Activated T-helper 1 cell treated with Interleukin-2 at 50 U/mL for 16 hours (primary cell): ENCODE measurements at places on chromosomes 7 and 10.

GRCh38 chr10:132687893-132688579 is 97.9 kb downstream of the NKX6-2 start:
- DNase-seq, result no peak

- DNase-seq, result no peak
Observed at GRCh38 chr10:71873582-71874211, 22.6 kb upstream of the PSAP start.

- DNase-seq, result no peak
Observed at GRCh38 chr10:77504873-77505257, 132.7 kb downstream of the KCNMA1 start.

- DNase-seq, result no peak
Observed at GRCh38 chr7:48285373-48285772, 114.1 kb downstream of the ABCA13 start.

DNA sequence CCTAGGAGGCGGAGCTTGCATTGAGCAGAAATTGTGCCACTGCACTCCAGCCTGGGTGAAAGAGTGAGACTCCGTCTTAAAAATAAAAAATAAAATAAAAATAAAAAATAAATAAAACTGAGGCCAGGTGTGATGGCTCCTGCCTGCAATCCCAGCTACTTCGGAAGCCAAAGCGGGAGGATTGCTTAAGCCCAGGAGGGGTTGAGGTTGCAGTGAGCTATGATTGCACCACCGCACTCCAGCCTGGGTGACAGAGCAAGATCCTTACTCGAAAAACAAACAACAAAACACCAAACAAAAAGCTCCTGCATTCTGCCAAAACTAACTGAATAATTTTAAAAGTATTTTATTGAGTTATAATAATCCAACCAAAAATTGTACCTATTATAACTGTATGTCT is 36.2 kb downstream of the AGAP4 start:
- DNase-seq, result no peak

DNA sequence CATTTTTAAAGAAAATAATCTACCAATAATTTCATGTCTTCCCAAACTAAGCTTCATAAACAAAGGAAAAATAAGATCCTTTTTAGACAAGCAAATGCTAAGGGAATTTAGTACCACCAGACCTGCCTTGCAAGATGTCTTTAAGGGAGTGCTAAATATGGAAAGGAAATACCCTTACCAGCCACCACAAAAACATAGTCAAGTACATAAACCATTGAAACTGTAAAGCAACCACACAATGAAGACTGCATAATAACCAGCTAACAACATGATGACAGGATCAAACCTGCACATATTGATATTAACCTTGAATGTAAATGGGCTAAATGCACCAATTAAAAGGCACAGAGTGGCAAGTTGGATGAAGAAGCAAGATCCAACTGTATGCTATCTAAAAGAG is 586.5 kb upstream of the NRG3 start:
- DNase-seq, result no peak

DNA sequence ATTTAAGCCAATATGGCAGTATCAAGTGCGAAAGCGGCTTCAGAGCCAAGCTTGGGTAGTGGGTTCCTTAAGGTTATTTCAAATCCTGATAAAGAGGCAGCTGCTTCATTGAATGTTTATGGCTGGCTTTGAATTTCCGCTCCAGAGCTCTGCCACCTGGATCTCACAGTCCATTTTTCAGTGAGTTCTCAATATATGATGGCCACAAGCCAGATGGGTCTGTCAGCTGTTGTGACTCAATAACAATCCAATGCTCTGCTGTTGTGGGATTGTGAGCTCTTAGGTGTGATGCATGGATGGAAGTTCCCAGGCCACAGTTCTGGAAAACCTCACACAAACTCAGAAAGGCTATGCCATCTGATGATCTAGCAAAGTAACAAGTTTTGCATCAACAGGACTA is 743.8 kb upstream of the LRRN3 start:
- no peak for DNase-seq

DNA sequence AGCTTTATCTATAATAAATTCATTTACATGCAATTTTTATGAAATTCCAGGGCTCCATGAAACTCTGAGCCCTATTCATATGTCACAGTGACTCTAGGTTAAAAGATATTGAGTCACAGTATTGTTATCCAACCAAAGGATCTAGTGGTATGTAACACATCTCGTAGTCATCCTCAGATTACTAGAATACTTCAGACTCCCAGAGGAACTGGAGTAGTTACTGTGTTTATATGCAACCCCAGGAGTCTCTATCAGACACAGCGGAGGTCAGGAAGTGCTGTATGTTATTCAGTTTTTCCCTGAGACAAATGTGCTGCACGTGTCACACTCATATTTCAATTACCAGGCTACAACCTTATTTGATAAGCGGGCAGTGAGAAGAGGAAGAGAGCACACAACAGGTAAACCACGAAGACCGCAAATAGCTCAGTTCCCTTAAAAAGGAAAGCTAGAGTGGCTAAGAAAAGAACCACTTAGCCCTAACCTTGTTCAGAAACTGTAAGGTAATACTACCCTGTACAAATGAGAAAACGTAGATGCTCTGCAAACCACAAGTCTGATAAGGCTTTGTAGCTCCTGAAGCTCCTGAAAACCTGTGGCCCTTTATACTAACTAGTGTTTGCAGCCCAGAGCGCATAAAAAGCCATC is 114.0 kb upstream of the CNTNAP2 start:
- DNase-seq, result no peak

GRCh38 chr7:22555476-22555875 is 55.5 kb upstream of the STEAP1B start:
- DNase-seq, result no peak

DNA sequence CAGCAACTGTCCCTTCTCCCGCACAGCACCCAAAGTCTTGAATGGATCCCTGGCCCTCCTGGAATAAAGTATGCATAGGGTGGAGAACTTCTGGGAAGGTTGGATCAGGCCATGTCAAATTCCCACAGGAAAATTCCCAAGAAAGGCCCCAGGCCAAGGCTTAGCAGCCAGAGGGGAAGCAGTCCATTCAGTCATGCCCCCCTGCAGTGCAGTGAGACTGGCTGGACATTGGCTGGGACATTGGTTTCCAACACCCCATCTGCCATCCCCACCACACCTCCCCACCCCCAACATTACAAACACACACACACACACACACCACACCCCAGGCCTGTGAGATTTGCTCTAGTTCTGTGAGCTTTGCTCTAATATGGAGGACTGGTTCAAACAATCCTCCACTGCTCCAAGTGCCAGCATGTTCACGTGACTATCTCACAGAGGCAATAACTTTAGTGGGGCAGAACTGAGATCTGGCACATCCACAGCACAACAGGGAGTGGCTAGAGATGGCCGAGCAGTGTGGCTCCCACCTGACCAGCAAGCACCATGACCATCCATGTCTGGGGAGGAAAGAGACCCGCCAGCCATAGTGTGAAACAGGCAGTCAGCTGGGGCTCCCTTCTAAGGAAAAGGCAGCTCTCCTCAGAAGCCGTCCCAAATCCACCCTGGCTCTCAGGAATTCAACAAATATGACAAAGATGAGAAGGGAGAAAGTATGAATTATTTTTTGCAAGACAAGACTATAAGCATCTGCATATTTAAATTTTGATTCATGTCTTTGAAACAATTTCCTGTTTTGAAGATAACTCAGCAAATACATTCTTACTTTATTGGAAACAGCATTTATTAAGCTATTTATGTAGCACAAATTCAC is 6.7 kb upstream of the FAM170B start:
- DNase-seq, result no peak

- no peak for DNase-seq
Observed at GRCh38 chr7:100171087-100171681, 2.8 kb upstream of the GAL3ST4 start.

GRCh38 chr10:15710455-15710854 is 9.3 kb downstream of the ITGA8 start:
- no peak for DNase-seq

DNA sequence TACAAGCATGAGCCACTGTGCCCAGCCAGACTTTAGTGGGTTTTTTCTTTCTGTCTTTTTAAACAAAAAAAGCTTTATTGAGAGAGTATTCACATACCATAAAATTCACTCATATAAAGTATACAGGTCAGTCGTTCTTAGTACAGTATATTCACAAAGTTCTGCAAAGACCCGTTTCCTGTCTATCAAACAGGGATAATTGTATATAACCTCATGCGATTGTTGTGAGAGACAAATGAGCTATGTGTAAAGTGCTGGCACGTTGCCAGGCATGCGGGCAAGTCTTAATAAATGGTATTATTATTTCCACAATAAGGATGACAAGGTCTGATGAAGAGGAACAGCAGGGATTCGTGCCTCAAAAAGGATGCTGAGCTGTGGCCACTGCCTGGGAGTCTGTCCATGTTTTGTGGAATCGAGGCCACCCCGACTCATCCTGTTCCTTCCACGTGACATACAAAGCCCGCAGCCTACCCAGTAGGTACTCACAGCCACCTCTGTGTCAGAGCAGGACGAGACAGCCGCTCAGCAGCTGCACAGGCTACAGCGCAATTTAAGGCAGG is 51.6 kb downstream of the SMKR1 start:
- DNase-seq, result peak; percentile 9

GRCh38 chr10:57168611-57169240 is 807.7 kb upstream of the ZWINT start:
- no peak for DNase-seq

- no peak for DNase-seq
Observed at GRCh38 chr10:22795546-22795945, 81.2 kb upstream of the PIP4K2A start.

DNA sequence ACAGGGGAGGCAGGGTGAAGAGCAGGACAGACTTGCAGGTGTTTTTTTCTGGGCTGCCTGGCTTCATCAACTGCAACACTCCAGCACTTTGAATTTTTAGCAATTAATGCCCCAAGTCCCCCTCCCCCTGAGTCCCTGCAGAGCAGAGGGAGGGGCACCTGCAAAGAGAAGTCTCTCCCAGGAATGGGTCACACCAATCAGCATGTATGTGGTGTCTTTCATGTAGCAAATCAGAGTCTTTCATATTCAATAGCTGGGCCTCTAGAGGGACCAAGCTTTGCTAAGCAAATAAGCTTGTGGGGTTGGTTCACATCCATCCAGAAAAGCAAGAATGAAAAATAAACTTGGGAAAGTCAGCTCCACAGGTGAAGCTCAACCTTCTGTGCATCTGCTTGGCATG is 90.7 kb downstream of the PARP12 start:
- no peak for DNase-seq

DNA sequence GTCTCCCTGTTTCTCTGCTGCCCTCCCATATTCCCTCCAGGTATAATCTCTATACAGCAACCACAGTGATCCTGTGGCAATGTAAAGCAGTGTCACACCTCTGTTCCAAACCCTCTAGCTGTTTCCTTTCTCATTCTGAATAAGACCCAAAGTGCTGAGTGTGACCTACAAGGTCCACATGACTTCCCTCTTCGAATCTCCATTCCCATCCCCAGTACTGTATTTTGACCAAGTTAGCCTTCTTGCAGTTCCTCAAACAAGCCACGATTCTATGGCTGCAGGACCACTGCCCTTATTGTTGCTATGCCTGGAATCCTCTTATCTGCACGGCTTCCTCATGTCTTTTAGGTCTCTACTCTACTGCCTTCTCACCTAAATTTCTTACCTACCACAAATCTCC is 291.9 kb downstream of the DOCK4 start:
- DNase-seq, result no peak

DNA sequence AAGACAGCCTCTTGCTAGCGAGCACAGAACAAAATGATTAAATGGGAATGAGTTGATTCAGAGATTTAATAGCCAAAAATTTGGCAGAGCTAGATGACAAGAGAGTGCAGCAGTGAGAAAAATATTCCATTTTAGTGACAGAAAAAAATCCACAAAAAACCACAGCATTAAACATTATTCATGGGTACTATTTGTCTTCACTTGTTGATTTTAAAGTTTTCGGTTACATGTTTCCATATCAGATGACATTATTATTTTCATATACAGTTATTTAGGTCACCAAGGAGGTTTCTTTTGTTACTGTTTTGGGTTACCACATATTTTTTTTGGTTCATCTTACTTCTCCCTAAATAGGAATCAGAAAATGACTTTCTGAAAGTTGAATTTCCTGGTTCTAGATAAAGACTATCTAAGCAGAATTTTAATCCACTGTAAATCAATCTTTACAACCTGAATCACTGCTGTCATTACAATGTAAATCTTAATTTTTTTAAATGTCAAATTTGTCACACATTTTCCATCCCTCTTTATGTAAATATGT is 87.9 kb downstream of the SVIL start:
- DNase-seq, result no peak

GRCh38 chr7:94623820-94624219 is 32.1 kb downstream of the SGCE start:
- no peak for DNase-seq

DNA sequence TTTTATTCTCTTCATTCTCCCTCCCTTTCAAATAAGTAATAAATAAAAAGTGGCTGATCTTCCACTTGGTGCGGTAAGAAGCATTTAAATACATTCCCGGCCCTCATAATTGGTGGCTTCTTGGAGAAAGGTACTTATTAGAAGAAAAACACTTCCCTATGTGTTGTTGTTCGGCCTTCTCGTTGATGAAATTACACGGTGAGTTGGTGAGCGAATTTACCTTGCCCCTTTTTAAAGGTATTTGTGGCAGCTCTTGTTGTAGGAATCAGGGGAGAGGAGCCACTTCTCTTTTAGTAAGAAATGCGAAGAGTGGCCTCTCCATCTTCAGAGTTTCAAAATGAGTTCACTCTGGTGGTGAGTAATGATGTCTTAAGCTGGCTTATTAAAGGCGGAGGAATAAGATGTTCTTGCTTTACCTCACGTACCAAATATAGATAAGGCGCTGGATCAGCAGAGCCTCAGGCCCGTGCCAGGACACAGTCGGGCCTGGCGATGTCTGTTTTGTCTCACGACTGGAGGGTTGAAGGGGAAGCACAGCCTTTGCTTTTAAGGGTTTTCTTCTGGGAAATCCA is 135.9 kb downstream of the CUX1 start:
- no peak for DNase-seq

- DNase-seq, result peak; percentile 47
Observed at GRCh38 chr10:15370856-15371701, at the start of gene FAM171A1. Gene FAM171A1, minus strand, starts transcription at chr10:15371289. Its CDS starts 237 bp downstream, at chr10:15371052.

DNA sequence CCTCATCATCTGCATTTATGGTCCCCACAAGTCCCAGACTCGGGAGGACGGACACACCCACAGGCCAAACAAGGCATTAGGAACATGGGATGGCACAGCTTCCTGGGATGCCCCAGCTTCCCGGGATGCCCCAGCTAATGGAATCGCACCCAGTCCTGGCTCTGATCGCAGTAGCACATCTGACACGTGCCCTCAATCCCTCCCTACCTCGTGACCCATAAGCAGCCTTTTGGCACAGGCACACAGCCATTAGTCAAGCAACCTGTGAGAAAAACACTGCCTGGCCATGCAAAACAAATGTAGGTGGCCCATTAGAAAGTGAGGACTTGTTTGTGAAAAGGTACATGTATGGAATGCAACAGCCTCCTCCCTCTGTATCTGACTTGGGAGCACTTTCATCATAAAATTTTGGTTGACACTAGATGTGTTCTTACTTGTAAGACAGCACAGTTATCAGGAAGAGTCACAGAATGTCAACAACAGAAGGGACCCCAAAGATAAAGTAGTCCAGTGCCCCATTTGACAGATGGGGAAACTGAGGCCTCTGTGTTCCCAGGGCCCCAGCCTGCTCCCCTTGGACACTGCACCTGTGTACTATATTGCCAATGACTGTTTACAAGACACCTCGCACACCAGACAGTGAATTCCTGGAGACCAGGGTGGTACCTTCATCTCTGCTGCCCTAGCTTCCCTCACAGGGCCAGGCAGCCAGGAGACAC is 34.4 kb downstream of the DLG5 start:
- no peak for DNase-seq

GRCh38 chr7:87912121-87912520 is 21.9 kb upstream of the ADAM22 start:
- DNase-seq, result no peak

GRCh38 chr7:137687556-137688265 is 159.1 kb downstream of the DGKI start:
- no peak for DNase-seq
